ENCODE measurements at places on chromosomes 11 and 22.

DNA sequence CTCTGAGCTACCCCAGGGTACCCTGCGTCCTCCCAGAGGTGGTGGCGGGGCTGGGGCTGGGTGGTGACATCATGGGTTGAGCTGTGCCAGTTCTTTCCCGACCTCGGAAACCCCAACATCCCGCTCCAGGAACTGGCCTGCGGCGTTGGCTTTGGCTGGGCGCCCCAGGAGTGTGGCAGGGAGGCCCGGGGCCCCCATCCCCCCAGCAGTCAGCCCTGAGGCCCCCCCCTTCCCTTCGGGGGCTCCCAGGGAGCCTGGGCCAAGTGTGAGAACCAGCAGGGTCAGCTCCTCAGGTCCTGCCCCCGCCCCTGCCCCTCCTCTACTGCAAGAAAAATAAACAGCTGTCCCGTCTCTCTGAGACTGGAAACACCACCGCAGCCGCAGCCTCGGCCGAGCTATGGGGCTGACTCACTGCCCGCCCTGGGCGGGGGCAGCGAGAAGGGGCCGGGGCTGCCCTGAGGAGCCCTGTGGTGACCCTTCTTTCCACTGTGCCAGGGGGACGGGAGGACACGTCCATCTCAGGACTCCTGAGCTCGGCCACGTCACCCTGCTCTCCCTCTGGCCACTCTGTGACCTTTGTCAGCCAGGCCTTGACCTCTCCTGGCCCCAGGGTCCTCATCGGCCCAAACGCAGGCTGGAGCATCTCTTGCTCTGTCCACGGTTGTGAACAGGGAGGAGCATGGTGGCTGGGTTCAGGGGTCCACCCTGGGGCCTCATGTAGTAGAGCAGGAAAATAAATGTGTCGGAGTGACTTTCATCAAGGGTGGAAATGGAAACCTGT lies 73.4 kb downstream of the WNT7B start:
- peak; percentile 85 for DNase-seq

DNA sequence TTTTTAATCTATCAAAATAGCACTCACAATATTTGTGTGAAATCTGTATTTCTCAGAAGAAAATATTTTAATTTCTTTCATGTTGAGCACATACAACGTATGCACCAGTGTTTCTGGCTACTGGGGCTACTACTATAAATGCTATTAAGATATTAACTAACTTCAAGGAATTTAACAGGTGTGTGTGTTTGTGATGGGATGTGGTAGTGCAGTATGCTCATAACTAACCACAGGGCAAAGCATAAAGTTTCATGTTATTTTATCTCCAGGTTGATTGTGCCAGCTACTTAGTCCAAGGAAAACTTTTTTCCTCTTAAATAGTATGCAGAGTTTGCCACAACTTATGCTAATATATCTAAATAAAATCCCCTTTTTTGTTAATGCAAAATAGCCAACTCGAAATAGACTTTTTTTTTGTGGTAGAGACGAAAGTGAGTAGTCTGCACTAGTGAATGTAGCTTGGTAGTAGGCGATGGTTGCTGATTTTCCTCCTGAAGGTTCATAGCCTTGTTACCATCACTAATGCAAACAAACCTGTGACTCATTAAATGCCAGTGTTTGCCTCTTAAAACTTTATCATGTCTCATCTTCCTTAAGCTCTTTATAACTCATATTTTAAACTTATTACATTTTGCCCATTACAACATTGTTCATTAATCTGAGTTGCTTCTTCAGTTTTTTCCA lies 565.5 kb upstream of the ANO3 start:
- DNase-seq, result no peak

GRCh38 chr22:41523464-41524221 lies 20.6 kb downstream of the POLR3H start:
- DNase-seq, result peak; percentile 62

DNA sequence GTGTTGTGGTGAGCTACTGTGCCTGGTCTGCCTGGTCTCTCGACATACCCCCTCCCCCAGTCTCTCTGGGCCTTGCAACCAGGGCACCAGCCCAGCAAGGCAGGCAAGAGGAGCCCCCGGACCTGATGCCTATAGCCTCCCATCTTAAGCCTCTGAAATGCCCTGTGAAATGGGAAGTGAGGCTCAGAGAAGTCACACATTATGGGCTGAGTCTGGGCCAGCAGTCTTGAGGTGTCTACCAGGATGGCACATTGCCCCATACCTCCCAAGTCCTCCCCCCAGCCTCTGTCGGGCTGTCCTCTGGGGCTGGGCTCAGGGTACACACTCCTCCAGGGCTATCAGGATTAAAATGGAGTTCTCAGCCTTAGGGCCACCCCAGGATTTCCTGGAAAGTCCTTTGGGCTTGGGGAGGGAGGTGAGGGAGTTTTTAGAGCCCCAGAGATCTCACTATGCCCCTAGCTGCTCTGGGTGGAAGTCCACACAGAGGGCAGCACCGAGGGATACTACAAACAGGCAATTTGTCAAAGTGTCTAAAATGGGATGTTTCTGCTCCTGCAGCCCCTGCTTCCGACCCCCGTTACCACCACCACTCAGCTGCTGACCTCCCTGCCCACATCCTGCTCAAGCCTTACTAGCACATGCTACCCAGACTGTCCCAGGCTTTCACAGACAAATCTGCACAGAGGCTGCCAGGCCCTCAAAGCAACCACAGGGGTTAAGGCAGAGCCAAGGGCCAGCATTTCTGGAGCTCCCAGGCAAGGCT lies 3.1 kb upstream of the SH3BP1 start:
- DNase-seq, result no peak

DNA sequence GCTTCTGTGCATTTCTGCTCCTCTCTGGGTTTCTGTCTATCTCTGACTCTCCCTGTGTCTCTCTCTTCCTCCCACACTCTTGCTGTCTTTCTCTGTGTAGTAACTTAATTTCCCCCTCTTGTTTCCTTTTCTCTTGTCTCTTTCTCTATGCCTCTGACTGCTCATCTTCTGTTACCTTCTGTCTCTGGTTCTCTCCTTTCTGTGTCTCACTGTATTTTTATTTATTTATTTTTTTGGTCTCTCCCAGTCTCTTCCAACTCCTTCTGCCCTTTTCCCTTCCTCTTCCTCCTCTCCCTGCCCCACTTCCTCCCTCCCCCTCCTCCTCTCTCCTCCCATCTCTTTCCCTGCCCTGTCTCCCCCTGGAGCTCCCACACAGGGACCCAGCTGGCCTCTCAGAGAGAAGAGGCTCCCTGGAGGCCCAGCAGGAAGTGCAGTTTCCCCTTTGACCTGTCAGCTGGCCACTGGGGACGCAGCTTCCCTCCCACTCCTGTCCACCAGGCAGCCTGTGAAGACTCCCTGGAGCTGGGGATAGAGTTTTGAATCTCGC lies 38.3 kb upstream of the MYH9 start:
- DNase-seq, result peak; percentile 30

- no peak for DNase-seq
Measured at GRCh38 chr11:80412604-80413003, 971.8 kb upstream of the TENM4 start.

DNA sequence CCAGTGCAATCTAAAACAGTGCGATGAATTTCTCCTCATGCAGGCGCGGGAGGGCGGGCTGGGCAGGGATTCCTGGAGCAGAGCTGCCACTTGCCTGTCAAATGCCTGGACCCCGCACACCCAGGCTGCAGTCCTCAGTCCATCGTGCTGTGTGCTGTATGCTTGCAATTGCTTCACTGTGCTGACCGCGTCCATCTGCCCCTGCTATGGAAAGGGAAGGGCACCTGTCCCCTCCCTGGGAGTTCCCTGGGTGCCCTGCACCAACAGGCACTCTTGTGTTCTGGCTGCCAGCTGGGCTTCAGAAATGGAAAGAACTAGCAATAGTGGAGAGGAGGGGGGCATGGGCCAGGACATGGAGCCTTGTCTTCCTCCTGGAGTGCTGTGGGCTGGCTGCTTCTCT lies 185.4 kb upstream of the B3GAT1 start:
- no peak for DNase-seq

- DNase-seq, result no peak
Measured at GRCh38 chr22:20034143-20034542, 13.2 kb downstream of the TANGO2 start.

- peak; percentile 11 for DNase-seq
Measured at GRCh38 chr22:17536269-17536668, 27.0 kb upstream of the SLC25A18 start.

- DNase-seq, result peak; percentile 90
Measured at GRCh38 chr11:118929501-118930093, 3.9 kb upstream of the BCL9L start.

- DNase-seq, result peak; percentile 5
Measured at GRCh38 chr22:36775586-36775963, 344 bp downstream of the IFT27 start.

GRCh38 chr11:95229993-95230809 lies 801 bp downstream of the SESN3 start:
- peak; percentile 16 for DNase-seq

DNA sequence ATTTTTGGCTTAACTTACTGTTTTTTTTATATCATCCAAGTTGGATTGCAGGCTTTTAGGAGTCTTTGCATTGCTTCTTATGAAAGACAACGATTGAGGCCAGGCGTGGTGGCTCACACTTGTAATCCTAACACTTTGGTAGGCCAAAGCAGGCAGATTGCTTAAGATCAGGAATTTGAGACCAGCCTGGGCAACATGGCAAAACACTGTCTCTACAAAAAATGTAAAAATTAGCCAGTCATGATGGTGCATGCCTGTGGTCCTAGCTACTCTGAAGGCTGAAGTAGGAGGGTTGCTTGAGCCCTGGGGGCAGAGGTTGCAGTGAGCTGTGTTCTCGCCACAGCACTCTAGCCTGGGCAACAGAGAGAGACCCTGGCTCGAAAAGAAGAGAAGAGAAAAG lies 56.6 kb downstream of the BID start:
- DNase-seq, result peak; percentile 48

DNA sequence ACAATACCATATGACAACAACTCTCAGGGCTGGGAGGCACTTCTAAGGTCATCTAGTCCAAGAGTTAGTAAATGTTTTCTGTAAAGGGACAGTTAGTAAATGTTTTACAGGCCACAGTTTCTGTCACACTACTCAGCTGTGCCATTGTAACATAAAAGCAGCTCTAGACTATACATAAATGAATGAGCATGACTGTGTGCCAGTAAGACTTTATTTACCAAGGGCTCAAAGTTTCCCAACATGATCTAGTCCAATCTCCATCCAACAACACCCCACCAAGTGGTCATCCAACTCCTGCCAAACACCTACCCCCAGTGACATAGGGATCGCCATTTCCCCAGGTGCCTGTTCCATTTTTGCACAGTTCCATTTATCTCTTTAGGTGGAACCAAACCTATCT lies 12.1 kb downstream of the SERGEF start:
- no peak for DNase-seq

- peak; percentile 33 for DNase-seq
Measured at GRCh38 chr11:58926695-58927094, 12.6 kb upstream of the GLYATL1 start.

- no peak for DNase-seq
Measured at GRCh38 chr11:120040151-120040840, 97.6 kb downstream of the TRIM29 start.

DNA sequence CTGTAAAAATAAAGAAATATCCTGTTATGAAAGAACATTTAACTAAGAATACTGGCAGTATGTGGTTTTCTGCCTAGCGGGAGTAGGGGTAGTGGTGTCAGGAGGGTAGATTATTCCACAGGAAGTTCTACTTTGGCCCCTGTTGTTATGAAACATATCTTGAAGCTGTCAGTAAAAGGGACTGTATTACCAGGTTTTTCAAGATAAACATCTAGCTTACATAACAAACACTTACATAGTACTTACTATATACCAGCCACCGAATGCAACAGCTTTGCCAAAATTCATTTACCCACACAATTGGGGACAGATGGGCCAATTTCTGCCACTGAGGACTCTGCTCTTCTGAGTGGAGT lies 3.7 kb downstream of the TMEM123 start:
- DNase-seq, result no peak
